Muscle of leg (tissue), 16 donors: ENCODE measurements at places on chromosomes 1 and 21. TPM values are rescaled to one million over a fixed set of nuclear protein-coding genes. Genes with fewer than 3 reads are reported as not detected.
A peak's percentile ranks its signal among the peaks of the same experiment; 100 is the strongest.

The SPRR1B gene
- total RNA-seq: not detected

The BTBD8 gene
- total RNA-seq: 3.6 TPM

The S100A14 gene
- total RNA-seq: 0.18 TPM

The HES3 gene
- not detected for total RNA-seq

- H3K4me3 ChIP-seq: no peak overlapping the region
- no peaks in the 10 kb centered on the region for H3K4me1 ChIP-seq
- no peaks in the 10 kb centered on the region for H3K27me3 ChIP-seq
These were observed 11.4 kb downstream of the RNF11 start for GRCh38 chr1:51247499-51247898.

DNA sequence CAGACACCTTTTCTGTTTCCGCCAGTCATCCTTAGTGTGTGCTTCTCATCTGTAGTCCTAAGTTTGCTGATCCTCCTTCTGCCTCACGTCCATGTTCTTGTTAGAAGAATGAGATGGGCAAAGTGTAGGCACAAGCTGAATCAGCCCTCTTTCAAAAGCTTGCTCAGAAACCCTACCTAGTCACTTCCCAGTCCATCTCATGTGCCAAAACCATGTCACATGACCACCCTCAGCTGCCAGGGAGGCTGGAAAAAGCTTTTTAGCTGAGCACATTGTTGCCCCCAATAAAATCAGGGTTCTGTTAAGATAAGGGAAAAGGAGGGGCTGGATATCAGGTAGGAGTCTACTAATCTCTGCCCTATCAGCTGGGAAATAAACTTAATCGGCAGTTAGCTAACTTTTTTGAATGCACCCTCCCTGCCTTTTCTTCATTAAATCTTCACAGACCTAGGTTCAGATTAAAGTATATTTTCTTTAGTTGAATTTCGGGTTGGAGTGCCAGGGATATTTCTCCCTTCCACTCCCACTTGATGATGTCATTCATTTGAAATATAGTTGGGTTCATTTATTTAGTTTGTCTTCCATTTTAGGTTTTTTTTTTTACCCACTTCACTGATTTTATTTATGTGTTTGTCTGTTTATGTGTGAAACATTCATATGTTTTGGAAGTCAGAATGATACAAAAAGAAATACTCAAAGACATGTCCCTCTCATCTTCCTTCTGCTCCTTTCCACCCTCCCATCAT lies 129.2 kb downstream of the ROR1 start:
- no peak for DNase-seq
- H3K4me1 ChIP-seq: peaks cover 4% of the 10 kb centered on the region
- H3K36me3 ChIP-seq: no peaks in the 10 kb centered on the region
- no peak overlapping the region for H3K4me3 ChIP-seq
- H3K27ac ChIP-seq: no peak overlapping the region

DNA sequence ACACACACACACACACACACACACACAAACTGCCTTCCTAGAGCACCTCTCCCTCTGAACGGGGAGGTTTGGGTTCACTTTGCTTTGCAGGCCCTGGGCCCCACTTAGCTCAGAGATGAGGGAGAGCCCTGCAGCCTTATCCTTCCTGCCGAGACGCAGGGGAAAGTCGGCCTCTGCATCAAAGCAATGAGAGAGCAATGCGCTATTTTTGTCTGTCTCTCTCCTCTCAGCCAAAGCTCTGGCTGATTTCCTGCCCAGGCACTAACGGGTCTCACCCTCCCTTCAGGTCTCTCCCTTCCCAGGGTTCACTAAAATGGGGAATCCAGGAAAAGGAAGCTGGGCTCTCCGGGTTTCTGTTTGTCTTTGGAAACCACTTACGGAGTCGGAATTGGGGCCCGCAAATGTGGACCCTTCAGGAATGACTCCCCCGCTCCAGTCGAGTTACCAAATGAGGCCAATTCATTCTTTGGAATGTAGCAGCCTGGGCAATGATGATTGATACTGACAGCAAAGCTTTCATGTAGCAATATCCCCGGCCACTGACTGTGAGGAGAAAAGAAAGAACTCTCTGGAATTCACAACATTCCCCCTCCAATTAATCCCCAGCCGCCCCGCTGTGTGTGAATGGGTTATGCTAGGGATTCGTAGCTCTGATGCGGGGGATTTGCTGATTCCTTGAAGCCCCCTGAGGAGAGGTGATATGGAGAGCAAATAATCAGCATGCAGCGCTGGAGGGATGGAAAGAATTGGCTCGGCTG lies 61.5 kb upstream of the WLS start:
- peak overlapping the region; percentile 62 for H3K27ac ChIP-seq
- DNase-seq: peak; percentile 77
- no peak overlapping the region for H3K4me3 ChIP-seq

- H3K4me1 ChIP-seq: peaks cover 14% of the 10 kb centered on the region
- DNase-seq: no peak
- no peak overlapping the region for H3K4me3 ChIP-seq
- H3K36me3 ChIP-seq: no peaks in the 10 kb centered on the region
These were observed 24.5 kb upstream of the TRIM45 start for GRCh38 chr1:117146072-117146471.

- no peaks in the 10 kb centered on the region for H3K36me3 ChIP-seq
- peaks cover 4% of the 10 kb centered on the region for H3K27me3 ChIP-seq
- H3K27ac ChIP-seq: no peak overlapping the region
These were observed 115.0 kb upstream of the TMPRSS2 start for GRCh38 chr21:41622831-41623548.

DNA sequence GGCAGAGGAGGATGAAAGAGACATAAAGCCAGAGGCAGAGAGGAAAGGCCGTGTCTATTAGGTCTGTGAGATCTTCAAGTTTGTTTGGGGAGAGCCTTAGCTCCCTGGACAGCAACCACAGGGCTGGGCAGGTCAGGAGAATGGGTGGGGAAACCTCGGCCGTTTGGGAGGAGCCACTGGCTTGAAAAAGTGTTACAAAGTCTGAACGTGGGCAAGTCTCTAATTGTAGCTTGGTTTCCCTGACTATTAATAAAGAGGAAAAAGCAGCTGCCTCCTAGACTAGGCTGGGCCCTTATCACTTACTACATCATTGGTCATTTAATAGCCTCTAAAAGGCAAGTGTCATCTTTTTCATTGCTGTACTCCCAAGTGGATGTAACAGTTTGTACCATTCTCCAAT lies at the start of gene CCDC17:
Gene CCDC17 (minus strand): TSS at position 83 of the 400 bp plus-strand sequence. CDS start 145 bp downstream, outside the sequence.
- peak; percentile 17 for DNase-seq
- H3K27ac ChIP-seq: no peak within 1 kb of the TSS
- no peaks in the 10 kb centered on the region for H3K27me3 ChIP-seq
- peaks cover 15% of the 10 kb centered on the region for H3K4me1 ChIP-seq
- H3K4me3 ChIP-seq: peak within 1 kb of the TSS; percentile 37

DNA sequence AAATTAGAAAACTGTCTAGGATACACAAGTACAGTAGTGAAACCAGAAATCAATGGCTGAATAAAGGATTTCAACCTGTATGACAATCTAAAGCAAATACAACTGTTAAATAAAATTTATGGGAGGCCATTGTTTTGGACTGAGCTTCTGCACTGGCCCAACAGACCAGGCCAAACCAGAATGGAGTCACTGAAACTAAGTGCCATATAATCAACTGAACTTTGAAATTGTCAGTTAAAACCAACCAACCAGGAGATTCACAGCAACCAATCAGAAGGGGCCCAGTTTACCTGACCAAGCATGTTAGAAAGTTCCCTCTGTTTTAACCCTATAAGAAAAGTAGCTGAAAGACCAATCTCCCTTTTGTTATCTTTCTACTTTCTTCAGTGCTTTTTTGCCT lies 30.5 kb upstream of the SOAT1 start:
- no peak for DNase-seq
- no peaks in the 10 kb centered on the region for H3K4me1 ChIP-seq
- no peak overlapping the region for H3K4me3 ChIP-seq
- H3K27me3 ChIP-seq: no peaks in the 10 kb centered on the region

- H3K4me3 ChIP-seq: no peak overlapping the region
- H3K36me3 ChIP-seq: no peaks in the 10 kb centered on the region
- no peak for DNase-seq
- peaks cover 9% of the 10 kb centered on the region for H3K27me3 ChIP-seq
These were observed 50.0 kb upstream of the TARDBP start for GRCh38 chr1:10962483-10962882.

GRCh38 chr1:175373786-175374623 lies 181.4 kb upstream of the KIAA0040 start:
- no peaks in the 10 kb centered on the region for H3K36me3 ChIP-seq
- peak; percentile 23 for DNase-seq
- H3K4me3 ChIP-seq: no peak overlapping the region
- H3K27me3 ChIP-seq: no peaks in the 10 kb centered on the region

- H3K36me3 ChIP-seq: no peaks in the 10 kb centered on the region
- H3K4me1 ChIP-seq: peaks cover 6% of the 10 kb centered on the region
- peak overlapping the region; percentile 81 for H3K4me3 ChIP-seq
These were observed 595 bp downstream of the RNF2 start for GRCh38 chr1:185045814-185046492.
